ENCODE measurements at places on chromosomes 16 and 17. TPM values are rescaled to one million over a fixed set of nuclear protein-coding genes. Genes with fewer than 3 reads are reported as not detected.
A peak's percentile ranks its signal among the peaks of the same experiment; 100 is the strongest.

Gene DDX52
- 16.1 TPM for polyA plus RNA-seq

Gene ATXN7L3
- 5.8 TPM for polyA plus RNA-seq

Gene TSPOAP1
- polyA plus RNA-seq = 0.80 TPM

Gene ATP2C2
- not detected for polyA plus RNA-seq

Gene CD7
- polyA plus RNA-seq = 82.6 TPM

Gene SPNS3
- 4.8 TPM for polyA plus RNA-seq

Gene GPR139
- not detected for polyA plus RNA-seq

Gene DNASE1L2
- not detected for polyA plus RNA-seq

- H3K4me1 ChIP-seq = no peaks in the 10 kb centered on the region
- H3K27me3 ChIP-seq = peaks cover 3% of the 10 kb centered on the region
- H3K36me3 ChIP-seq = no peaks in the 10 kb centered on the region
- H3K4me3 ChIP-seq = no peak overlapping the region
- DNase-seq = no peak
These were observed 10.2 kb upstream of the CES1 start for GRCh38 chr16:55843105-55843395.

- H3K27me3 ChIP-seq = peaks cover 31% of the 10 kb centered on the region
- no peak overlapping the region for H3K4me3 ChIP-seq
- no peaks in the 10 kb centered on the region for H3K4me1 ChIP-seq
- no peak for DNase-seq
- H3K36me3 ChIP-seq = no peaks in the 10 kb centered on the region
These were observed 530 bp downstream of the GSG1L start for GRCh38 chr16:28062847-28063521.

GRCh38 chr17:55348749-55349354, 72.8 kb downstream of the MMD start:
- peaks cover 35% of the 10 kb centered on the region for H3K4me1 ChIP-seq
- H3K4me3 ChIP-seq = no peak overlapping the region
- H3K36me3 ChIP-seq = no peaks in the 10 kb centered on the region
- H3K27me3 ChIP-seq = no peaks in the 10 kb centered on the region
- DNase-seq = peak; percentile 47
- no peak overlapping the region for H3K27ac ChIP-seq

GRCh38 chr17:44074231-44074910, 3.8 kb downstream of the G6PC3 start:
- peaks cover 15% of the 10 kb centered on the region for H3K36me3 ChIP-seq
- no peaks in the 10 kb centered on the region for H3K27me3 ChIP-seq
- H3K4me3 ChIP-seq = no peak overlapping the region
- no peak overlapping the region for H3K27ac ChIP-seq

- H3K36me3 ChIP-seq = no peaks in the 10 kb centered on the region
- peaks cover 5% of the 10 kb centered on the region for H3K4me1 ChIP-seq
- no peak overlapping the region for H3K4me3 ChIP-seq
- no peak overlapping the region for H3K27ac ChIP-seq
- DNase-seq = no peak
- no peaks in the 10 kb centered on the region for H3K27me3 ChIP-seq
These were observed 11.5 kb downstream of the CDH13 start for GRCh38 chr16:82638095-82638798.

DNA sequence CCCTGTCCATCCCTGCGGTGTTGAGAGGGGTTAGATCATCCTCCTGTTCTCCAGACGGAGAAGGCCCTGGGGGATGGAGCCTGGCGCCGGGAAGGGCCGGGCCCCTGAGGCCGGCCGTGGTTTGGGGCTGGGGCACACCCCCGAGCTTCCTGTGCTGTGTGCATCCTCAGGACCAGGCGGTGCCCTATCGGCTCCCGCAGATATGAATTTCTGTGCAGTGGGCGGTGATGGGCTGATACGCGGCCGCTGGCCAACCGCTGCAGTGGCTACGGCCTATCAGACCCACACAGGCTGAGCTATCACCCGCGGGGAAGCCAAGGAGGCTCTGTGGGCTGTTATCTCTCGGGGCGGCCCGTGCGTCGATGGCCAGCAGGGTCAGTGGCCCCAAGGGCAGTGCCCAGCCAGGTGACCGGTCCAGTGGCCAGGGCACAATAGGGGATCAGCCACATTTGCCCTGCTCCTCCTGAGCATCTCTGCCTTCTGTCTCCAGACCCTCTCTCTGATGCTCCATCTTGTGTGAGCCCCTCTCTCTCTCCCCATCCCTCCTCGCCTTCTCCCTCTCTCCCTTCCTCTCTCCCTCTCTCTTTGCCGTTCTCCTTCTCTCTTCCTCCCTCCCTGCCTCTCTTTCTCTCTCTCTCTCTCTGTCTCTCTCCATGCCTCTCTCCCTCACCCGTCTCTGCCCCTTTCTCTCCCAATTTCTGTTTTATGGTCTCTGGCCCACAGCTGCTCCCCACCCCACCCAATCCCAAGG, 38.7 kb downstream of the ZFPM1 start:
- H3K4me3 ChIP-seq = no peak overlapping the region
- H3K27me3 ChIP-seq = no peaks in the 10 kb centered on the region
- DNase-seq = no peak
- H3K27ac ChIP-seq = no peak overlapping the region
- H3K36me3 ChIP-seq = no peaks in the 10 kb centered on the region

DNA sequence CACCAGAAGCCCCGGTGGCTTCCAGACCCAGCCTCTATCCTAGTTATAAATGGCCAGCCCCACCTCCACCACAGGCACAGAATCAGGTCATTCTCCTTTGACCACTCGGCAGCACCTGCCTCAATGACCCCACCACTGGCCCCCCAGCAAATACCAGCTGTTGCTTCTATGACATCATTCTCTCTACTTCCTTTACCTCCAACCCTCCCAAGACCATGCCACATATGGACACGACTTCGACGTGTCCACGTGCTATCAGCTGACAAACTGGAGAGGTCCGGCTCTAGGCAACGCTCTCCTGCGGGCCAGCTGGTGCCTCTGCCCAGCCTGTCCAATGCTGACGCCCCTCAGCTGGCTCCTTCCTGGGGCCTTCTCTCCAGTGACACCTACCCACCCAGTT, 5.9 kb downstream of the ALYREF start:
- H3K27me3 ChIP-seq = no peaks in the 10 kb centered on the region
- H3K36me3 ChIP-seq = peaks cover 41% of the 10 kb centered on the region
- H3K27ac ChIP-seq = no peak overlapping the region
- H3K4me3 ChIP-seq = no peak overlapping the region
- DNase-seq = peak; percentile 5

- H3K36me3 ChIP-seq = no peaks in the 10 kb centered on the region
- no peaks in the 10 kb centered on the region for H3K4me1 ChIP-seq
- no peak overlapping the region for H3K4me3 ChIP-seq
- no peak for DNase-seq
These were observed 18.4 kb downstream of the TRAP1 start for GRCh38 chr16:3698941-3699340.

GRCh38 chr16:86199871-86200695, 301.1 kb downstream of the IRF8 start:
- H3K27me3 ChIP-seq = peaks cover 9% of the 10 kb centered on the region
- no peak overlapping the region for H3K4me3 ChIP-seq
- no peaks in the 10 kb centered on the region for H3K4me1 ChIP-seq
- no peaks in the 10 kb centered on the region for H3K36me3 ChIP-seq
- no peak overlapping the region for H3K27ac ChIP-seq

DNA sequence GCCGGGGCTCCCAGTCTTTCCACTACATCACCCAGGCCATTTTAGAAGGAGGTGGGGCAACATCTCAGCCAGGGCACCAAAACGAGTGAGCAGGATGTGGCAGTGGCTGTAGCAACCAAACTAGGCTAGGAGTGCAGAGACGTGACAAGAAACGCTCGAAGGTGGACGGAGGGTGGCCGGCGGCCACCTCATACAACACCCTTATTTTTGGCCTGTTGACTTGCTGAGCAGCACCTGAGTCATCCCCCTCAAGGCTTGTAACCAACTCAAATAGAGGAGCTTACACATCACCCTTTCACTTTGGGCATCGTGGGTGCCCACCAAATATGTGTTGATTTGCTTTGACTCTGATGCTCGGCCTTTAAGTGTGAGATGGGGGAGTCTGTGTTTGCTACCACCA, 23.7 kb upstream of the SOX9 start:
- DNase-seq = no peak
- no peaks in the 10 kb centered on the region for H3K4me1 ChIP-seq
- no peak overlapping the region for H3K27ac ChIP-seq
- H3K27me3 ChIP-seq = no peaks in the 10 kb centered on the region

- no peaks in the 10 kb centered on the region for H3K27me3 ChIP-seq
- DNase-seq = no peak
- H3K27ac ChIP-seq = no peak overlapping the region
- H3K36me3 ChIP-seq = no peaks in the 10 kb centered on the region
- peaks cover 27% of the 10 kb centered on the region for H3K4me1 ChIP-seq
- H3K4me3 ChIP-seq = no peak overlapping the region
These were observed 4.5 kb upstream of the ZC3H7A start for GRCh38 chr16:11801481-11802021.

- no peak overlapping the region for H3K27ac ChIP-seq
- H3K4me1 ChIP-seq = no peaks in the 10 kb centered on the region
- DNase-seq = no peak
- H3K27me3 ChIP-seq = no peaks in the 10 kb centered on the region
- H3K36me3 ChIP-seq = peaks cover 52% of the 10 kb centered on the region
- H3K4me3 ChIP-seq = no peak overlapping the region
These were observed 15.5 kb upstream of the JPT2 start for GRCh38 chr16:1662543-1662942.

DNA sequence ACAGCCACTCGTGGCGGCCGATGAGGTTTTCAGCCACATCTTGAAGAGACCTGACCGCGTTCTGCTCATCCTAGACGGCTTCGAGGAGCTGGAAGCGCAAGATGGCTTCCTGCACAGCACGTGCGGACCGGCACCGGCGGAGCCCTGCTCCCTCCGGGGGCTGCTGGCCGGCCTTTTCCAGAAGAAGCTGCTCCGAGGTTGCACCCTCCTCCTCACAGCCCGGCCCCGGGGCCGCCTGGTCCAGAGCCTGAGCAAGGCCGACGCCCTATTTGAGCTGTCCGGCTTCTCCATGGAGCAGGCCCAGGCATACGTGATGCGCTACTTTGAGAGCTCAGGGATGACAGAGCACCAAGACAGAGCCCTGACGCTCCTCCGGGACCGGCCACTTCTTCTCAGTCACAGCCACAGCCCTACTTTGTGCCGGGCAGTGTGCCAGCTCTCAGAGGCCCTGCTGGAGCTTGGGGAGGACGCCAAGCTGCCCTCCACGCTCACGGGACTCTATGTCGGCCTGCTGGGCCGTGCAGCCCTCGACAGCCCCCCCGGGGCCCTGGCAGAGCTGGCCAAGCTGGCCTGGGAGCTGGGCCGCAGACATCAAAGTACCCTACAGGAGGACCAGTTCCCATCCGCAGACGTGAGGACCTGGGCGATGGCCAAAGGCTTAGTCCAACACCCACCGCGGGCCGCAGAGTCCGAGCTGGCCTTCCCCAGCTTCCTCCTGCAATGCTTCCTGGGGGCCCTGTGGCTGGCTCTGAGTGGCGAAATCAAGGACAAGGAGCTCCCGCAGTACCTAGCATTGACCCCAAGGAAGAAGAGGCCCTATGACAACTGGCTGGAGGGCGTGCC, 30.1 kb downstream of the CIITA start:
- no peak overlapping the region for H3K27ac ChIP-seq
- H3K27me3 ChIP-seq = no peaks in the 10 kb centered on the region
- no peaks in the 10 kb centered on the region for H3K4me1 ChIP-seq

DNA sequence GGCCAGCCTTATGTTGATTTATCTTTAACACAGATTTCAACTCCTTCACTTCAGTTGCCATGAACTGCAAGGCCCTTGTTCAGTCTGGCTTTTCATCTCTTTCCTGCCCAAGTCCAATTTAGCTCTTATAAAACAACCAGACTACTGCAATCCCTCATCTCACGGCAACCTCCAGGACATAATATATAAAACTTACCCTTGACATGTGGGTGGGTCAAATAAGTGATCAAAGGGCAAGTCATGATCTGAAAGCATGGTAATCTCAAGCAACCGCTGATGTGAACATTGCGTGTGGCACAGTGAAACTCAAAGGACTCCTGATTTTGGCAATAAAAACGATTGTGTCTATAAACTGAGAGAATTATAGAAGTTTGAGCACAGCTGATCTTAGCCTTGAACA, 364.6 kb downstream of the CDH13 start:
- DNase-seq = no peak
- no peaks in the 10 kb centered on the region for H3K27me3 ChIP-seq
- H3K27ac ChIP-seq = no peak overlapping the region
- H3K36me3 ChIP-seq = no peaks in the 10 kb centered on the region

GRCh38 chr17:58572846-58573245, 58.4 kb upstream of the MTMR4 start:
- H3K4me3 ChIP-seq = no peak overlapping the region
- no peaks in the 10 kb centered on the region for H3K36me3 ChIP-seq
- no peak overlapping the region for H3K27ac ChIP-seq
- DNase-seq = no peak
- H3K27me3 ChIP-seq = no peaks in the 10 kb centered on the region

DNA sequence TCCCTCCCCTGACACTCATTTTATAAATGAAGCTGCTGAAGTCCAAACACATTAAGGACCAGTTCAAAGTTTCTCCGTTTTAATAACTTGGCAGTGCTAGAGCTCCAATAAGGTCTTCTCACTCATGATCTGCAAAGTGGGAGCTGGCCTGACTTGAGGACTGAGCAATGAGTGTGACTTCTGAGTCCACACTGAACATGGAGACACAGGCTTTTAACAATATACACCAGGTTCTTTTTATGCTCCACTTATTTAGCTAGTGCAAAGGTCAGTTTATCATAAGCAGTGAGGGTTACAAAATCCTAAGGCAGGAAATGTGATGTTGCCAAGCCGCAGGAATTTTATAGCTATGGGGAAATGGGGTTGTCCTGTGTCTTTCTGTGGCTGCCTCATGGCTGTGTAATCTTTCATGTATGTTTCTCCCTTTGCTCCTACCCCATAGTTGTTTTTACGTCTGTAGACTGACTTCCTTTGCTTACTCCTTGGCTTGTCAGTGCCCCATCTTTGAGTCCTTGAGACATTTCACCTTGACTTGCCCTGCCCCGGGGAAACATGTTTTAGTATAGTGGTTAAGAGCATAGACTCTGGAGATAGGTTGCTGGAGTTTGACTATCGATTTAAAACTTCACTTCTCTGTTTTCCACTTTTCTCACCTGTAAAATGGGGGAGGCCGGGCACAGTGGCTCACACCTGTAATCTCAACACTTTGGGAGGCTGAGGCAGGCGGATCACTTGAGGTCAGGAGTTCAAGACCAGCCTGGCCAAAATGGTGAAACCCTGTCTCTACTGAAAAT, 12.2 kb upstream of the MMD start:
- H3K36me3 ChIP-seq = no peaks in the 10 kb centered on the region
- no peak overlapping the region for H3K27ac ChIP-seq
- no peak overlapping the region for H3K4me3 ChIP-seq
- H3K27me3 ChIP-seq = no peaks in the 10 kb centered on the region

- no peaks in the 10 kb centered on the region for H3K4me1 ChIP-seq
- H3K27me3 ChIP-seq = no peaks in the 10 kb centered on the region
- no peak for DNase-seq
- no peaks in the 10 kb centered on the region for H3K36me3 ChIP-seq
These were observed 14.2 kb downstream of the CX3CL1 start for GRCh38 chr16:57386381-57386951.

Measured in CD4-positive, alpha-beta memory T cell (primary cell).